Stimulated activated CD8-positive, alpha-beta memory T cell treated with anti-CD3 and anti-CD28 coated beads, Interleukin-15, amount 100 ng/mL, for 48 hours (primary cell): ENCODE measurements at places on chromosomes 1 and 21.

DNA sequence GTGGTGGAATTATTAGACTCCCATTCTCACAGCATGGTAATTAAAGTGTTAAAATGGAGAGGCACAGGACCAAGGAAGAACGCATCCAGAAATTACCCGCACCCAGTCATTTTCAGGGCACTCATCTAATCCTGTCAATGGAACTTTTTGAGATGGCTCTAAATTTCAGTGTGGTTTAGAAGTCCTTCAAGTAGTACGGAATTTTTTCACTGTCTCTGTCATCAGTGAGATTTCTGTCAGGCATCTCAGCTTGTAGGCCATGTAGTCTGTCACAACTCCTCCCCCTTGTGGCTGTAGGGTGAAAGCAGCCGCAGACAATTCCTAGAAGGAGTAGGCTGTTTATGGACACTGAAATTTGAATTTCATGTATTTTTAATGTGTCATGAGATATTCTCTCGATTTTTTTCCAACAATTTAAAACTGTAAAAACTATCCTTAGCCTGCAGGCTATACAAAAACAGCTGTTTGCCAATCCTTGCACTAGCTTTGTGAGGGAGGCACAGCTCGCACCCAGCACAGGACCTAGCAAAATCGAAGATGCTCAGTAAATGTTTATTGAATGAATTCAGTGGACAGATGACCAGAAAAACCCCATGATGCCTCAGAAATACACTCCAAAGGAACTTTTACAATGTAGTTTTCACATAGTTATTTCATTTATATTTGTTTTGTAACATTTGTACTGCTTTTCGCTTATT is 6.6 kb upstream of the NUP133 start:
- no peak for DNase-seq

- DNase-seq, result no peak
Measured at GRCh38 chr1:81936853-81937252, 136.1 kb downstream of the ADGRL2 start.

- no peak for DNase-seq
Measured at GRCh38 chr1:205329719-205330118, 8.2 kb upstream of the NUAK2 start.

DNA sequence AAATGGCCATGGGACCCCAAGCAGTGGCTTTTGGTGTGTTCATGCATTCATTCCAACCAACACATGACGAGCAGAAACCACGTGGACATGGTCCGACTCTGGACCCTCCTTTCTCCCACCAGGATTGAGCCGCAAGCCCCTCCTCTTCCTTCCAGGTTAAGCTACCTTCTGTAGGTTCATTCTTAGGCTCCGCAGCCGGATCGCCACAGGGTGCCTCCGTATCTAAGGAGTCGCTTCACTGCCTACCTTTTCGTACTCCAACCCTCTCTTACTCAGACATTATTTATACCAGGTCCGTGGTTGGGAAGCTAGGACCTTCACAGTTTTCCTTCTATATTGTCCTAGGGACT is 63.6 kb downstream of the RHBG start:
- DNase-seq, result no peak

DNA sequence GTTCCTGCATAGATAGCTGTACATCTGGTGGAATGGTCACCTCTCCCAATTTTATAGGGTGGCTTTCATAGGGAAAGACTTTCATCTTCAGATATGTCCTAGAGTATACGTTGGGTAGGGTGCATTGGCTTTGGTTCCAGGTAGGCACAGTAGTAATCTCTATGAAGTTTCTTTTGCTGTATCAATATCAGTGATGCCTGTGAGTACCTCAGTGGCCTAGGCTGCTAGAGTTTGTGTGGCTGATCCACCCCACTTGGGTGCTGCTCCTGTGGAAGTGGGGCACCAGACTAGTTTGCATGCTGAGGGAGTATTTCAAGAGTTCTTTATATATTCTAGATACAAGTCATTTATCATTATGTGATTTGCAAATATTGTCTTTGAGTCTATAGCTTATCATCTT is 370.5 kb upstream of the VAMP3 start:
- DNase-seq, result no peak
